ENCODE measurements at places on chromosomes 16 and 17.

DNA sequence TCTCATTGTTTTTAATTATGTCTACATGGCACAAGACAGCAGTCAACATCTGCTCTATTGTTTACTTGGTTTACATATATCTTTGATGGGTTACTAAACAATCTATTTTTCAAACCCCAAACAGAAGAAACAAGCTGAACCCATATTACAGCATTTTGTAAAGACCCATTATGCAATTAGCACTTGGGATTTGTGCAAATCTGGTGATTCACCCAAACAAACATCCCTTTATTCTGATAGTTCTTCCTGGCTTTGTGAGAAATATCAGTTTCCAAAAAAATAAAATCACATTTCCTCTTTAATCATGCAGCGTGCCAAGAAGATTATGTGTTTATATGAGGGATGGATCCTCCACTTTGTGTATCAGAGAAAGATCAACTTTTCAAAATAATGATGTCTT, 16.8 kb upstream of the RBFOX1 start:
- DNase-seq: no peak

GRCh38 chr16:25037632-25038031, 22.5 kb upstream of the ARHGAP17 start:
- no peak for DNase-seq

GRCh38 chr16:4382795-4383357, 11.2 kb downstream of the VASN start:
- DNase-seq: no peak

GRCh38 chr17:36778448-36778847, 158.8 kb upstream of the LHX1 start:
- no peak for DNase-seq

GRCh38 chr17:44108440-44109311, 14.8 kb downstream of the HDAC5 start:
- no peak for DNase-seq

GRCh38 chr16:14086477-14086876, 15.4 kb downstream of the MRTFB start:
- DNase-seq: no peak

DNA sequence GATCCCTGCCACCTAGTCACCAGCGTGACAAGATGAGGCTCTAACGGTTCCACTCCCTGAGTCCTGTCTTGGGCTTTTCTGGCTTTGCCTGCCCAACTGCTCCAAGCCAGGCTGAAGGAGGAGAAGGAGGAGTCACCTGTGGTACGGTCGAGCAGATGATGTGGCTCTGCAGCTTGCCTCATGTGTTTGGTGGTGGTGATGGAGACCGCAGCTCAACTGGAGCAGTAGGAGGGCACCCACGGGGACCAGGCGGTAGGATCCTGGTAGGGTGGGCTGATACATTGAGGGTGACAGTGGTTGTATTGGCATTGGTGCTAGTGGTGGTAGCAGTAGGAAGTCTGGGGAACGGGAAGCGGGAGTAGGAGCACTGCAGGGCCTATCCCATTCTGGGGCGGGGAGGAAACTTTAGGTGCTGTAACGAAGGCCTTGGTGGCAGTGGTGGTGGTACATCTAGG, 202.8 kb upstream of the WSB1 start:
- no peak for DNase-seq

DNA sequence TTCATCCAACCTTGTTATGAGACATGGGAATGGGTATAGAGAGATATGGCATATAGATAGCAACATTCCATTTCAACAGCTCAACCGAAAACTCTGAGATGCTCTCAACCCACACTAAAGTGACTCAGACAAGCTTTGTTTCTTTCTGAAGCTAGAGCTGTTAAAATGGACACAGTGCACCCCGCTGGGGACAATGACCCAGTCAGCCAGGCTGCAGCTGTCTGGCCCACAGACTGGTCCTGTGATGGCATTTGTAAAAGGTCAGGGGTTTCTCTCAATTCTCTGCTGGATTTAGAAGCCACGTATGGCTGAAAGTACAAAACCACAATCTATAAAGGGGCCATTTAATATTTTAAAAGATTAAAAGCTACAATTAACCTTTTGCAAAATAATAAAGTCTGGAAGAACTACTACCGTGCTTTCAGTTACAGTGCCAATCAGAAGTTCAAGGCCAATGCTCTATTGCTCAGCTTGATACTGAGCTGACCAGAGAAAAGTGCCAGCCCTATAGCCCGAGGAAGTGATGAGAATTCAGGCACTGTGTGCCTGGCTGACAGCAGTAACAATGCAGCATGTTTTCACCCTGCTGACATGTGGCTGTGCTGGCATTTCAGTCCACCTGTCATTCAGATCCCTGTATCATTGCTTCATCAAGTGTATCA, 60.2 kb downstream of the TEX2 start:
- DNase-seq: no peak

- DNase-seq: no peak
Measured at GRCh38 chr16:12771341-12771798, 32.3 kb downstream of the CPPED1 start.

DNA sequence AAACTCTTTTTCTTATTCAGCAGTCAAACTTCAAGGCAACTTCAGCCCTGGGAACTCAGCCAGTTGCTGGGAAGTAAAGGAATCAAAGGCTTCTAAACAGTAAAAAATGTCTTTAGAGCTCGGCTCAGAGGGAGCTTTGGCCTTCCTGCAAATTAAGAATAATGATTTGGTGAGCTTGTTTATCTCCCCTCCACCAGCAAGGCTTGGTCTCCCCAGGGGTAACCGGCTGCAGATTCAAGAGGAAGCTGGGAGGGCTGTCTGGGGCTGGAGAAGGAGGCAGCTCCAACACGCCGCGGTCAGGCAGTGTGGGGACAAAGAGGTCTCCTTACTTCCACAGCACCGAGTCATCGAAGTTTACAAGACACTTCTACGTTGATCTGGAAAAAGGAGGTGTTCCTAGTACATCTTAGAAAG, 17.7 kb upstream of the DOC2B start:
- no peak for DNase-seq

GRCh38 chr16:87017371-87018012, 299.7 kb downstream of the C16orf95 start:
- DNase-seq: no peak

- DNase-seq: no peak
Measured at GRCh38 chr16:22665048-22665797, 148.7 kb upstream of the HS3ST2 start.

DNA sequence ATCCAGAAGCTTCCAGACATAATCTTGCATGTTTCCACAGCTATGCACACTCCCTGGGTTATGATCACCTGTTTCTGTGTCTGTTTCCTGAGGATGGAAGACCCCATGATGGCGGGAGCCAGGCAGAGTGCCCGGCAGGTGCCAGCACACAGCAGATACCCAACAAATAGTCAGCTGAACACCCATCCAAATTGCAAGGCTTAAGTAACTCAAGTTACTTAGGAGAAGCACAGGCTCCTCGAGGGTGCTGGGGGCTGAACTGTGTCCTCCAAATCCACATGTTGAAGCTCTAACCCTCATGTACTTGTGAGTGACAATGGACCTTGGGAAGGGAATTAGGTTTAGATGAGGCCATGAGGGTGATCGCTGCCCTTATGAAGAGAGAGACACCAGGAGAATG, 79.5 kb upstream of the DOC2B start:
- DNase-seq: no peak

DNA sequence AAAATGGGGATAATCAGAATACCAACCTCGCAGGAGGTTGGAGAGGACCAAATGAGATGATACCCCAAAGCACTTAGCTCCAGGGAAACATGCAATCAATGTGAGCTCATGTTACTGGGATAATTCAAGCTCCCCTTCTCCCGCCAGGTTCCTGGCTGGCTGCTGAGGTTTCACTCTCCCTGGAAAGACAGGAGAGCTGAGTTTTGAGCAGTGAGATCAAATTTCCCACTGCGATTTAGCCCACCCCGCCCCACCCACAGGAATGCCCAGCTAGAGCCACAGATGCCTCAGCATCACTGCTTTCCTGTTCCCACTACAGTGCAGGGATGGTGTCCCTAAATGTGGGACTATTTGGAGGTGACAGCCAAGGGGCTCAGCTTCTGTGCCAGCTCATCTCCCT, 56.7 kb downstream of the ZNF423 start:
- no peak for DNase-seq

GRCh38 chr16:11447836-11448235, 102.6 kb downstream of the RMI2 start:
- DNase-seq: no peak

DNA sequence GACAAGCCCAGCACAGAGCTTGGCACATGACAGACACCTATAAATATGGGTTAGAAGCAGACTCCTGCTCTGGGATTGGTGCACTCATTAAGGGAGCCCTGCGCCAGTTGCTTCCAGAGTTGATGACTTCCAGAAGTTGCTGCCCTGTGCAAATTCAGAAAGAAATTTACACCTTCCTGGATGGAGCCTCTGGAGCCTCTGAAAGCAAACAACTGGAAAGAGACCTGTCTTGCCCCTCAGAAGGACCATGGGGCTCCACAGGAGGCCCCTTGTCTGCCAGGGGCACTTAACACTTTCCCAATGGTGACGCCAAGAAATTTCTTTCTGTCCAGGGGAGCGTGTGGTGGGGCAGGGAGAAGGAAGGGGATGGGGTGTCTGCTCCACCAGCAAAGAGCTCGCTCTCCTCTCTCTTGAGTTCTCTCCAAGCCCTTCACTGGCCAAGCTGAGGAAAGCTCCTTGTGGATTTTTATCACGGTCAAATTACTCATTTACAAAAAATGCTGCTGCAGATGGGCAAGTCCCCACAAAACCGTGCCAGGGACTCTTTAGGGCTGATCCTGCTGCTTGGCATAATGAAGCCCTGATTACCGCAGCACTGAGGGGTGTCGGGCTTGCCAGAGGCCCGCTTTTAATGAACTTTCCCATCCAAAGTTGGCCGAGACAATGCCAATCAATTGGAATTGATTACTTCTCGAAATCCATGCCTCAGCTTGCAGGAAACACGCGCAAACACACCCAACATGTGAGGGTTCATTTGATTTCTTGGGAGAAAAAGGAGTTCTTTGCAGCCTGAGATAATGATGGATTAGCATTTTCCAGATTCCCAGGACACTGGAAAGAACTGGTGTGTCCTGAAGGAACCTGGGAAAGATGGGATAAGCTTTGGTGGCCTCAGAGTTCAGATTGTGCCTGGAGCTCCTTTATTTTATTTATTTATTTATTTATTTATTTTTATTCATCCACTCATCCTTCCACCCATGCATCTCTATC, 583.6 kb upstream of the CDH5 start:
- no peak for DNase-seq

GRCh38 chr17:11986179-11986941, 10.9 kb downstream of the ZNF18 start:
- no peak for DNase-seq

GRCh38 chr17:1953831-1954230, 71.3 kb downstream of the RTN4RL1 start:
- DNase-seq: no peak

DNA sequence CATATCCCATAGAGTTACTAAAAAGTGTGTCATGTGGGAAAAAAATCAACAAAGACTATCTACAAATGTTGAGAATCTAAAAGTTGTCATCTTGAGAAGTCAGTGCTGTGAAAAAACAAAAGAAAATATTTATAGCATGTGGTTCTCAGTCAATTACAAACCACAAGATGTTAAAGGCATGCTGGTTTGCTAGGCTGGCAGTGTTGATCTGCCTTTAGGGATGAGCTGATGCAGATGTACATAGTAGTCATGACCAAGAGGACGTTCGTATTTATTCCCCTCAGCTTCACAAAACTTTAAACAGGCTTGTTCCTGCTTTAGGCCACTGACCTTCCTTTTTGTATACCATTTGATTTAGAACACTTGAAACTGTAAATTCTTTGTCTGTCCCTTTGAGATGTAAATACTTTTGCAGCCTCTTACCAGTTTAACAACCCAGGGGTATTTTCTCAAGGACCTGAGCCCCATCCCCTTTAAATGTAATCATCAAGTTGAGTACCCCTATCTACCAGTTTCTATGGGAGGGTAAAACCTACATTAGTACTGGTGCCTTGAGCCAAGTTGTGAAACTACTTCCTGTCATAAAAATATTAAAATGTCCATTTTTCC, 446.6 kb downstream of the KCNJ18 start:
- no peak for DNase-seq

DNA sequence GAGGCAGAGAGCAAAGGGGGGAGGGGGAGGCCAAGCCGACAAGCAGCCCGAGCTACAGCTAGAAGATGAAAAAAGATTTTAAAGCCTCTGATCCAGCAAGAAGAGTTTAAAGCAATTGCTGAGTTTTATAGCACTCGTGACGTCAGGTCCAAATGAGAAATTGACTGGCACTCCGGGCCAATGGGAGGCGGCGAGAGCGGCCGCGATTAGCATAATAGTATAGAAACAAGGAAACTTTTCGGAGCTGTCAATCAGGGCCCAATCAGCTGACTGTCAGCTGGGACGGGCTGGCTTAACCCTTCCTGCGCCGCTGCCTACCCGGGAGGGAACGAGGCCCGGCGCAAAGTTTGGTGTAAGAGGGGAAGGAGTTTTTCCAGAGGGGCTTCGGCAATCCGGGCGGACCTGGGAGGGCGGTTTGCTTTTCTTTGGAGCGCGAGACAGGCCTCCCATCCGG, at the start of gene MAF:
Gene MAF (minus strand): TSS at position 100 of the 454 bp plus-strand sequence. CDS start 835 bp downstream, outside the sequence.
- peak; percentile 54 for DNase-seq

- DNase-seq: no peak
Measured at GRCh38 chr17:29569245-29569950, 897 bp downstream of the TP53I13 start.

DNA sequence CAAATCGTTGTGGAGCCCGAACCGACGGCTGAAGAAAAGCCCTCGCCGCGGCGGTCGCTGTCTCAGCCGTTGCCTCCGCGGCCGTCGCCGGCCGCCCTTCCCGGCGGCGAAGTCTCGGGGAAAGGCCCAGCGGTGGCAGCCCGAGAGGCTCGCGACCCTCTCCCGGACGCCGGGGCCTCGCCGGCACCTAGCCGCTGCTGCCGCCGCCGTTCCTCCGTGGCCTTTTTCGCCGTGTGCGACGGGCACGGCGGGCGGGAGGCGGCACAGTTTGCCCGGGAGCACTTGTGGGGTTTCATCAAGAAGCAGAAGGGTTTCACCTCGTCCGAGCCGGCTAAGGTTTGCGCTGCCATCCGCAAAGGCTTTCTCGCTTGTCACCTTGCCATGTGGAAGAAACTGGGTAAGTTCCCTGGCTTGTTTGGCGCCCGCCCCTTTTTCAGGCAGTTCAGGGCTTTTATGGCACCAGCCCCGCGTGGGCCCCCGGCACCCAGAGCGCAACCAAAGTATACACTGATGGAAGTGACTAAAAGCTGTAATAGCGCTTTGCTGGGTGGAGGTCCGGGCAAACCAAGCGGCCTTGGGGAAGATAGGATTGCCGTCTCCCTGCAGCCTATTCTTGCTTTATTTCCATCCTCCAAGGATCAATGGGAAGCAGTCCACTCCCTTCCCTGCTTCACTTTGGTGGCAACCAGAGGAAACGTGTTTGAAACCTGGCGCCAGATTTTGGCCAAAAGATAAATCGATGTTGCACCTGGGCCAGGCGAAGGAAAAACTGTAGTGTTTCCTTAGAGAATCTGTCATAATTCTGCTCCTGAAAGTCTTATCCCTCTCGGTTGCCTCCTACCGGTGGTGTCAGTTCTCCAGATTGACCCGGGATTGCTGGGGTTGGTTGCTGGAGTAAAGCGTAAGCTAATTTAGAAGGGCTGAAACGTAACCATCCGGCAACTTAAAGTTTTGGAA, 775 bp downstream of the PPM1D start:
- DNase-seq: no peak

Data from stimulated activated CD8-positive, alpha-beta memory T cell treated with anti-CD3 and anti-CD28 coated beads, Interleukin-2, amount 100 ng/mL, for 1 hour (primary cell).